ENCODE measurements at places on chromosomes 6 and 20.

GRCh38 chr6:1208876-1209275 lies 103.0 kb upstream of the FOXQ1 start:
- DNase-seq: no peak

DNA sequence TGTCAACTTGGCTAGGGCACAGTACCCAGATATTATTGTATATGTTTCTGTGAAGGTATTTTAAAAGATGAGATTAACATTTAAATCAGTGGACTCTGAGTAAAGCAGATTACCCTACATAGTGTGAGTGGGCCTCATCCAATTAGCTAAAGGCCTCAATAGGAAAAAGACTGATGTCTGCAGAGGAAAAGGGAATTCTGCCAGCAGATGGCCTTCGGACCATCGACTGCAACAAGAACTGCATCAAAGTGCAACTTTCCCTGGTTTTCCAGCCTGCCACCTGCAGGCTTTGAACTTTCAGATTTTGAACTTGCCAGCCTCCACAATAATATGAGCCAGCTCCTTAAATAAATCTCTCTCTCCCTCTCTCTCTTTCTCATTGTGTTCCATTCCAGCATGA lies 80.5 kb downstream of the IMPG1 start:
- no peak for DNase-seq

GRCh38 chr6:135118134-135118730 lies 62.9 kb upstream of the MYB start:
- DNase-seq: no peak

- no peak for DNase-seq
Observed at GRCh38 chr6:154550779-154551178, 40.3 kb upstream of the CNKSR3 start.

DNA sequence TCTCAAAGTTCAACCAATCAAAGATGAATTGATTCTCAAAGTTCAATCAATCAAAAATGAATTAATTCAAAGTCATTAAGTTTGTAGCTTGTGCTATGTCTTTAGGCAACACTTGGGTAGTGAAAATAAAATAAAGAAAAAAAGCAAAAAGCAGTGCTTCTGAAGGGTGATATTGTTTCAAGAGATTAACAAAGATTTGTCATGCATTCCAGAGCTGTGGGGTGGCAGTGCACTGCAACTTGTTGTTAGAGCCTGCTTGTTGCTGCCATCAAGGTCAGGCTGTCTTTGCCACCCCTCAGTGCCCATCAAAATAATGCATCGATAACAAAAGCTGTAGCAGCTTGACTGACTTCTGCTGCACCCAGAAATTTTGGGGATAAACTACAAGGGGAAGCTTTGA lies 128.6 kb downstream of the RNF144B start:
- no peak for DNase-seq

DNA sequence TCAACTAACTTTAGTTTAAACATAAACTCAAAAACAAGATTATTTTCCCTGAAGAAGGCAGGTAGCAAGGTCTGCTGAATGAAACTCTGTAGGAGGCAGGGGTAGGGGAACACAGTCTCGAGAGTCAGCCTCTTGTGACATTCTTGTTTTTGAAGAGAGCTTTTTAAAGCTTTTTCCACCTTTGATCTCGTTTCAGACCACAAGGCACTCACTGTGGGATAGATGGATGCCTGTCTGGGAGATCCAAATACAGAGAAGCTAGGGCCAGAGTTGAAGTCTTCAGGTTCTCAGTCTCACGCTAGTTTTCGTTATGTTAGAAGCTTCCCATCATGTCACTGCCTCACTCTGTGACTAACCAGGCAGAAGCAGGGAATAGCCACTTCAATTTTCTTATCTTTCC lies 14.9 kb downstream of the F13A1 start:
- no peak for DNase-seq

GRCh38 chr6:3001146-3001772 lies 1.6 kb downstream of the NQO2 start:
- DNase-seq: no peak

GRCh38 chr20:51287628-51288413 lies 254.7 kb downstream of the NFATC2 start:
- no peak for DNase-seq

GRCh38 chr20:16025084-16025483 lies 548.2 kb downstream of the KIF16B start:
- no peak for DNase-seq

- DNase-seq: no peak
Observed at GRCh38 chr6:79842376-79843040, 104.8 kb downstream of the ELOVL4 start.

GRCh38 chr6:137165375-137166246 lies 7.8 kb downstream of the IL22RA2 start:
- peak; percentile 24 for DNase-seq

GRCh38 chr6:13574571-13575376 lies at the start of gene SIRT5:
TSS of gene SIRT5 (plus strand) at chr6:13574601. CDS start at chr6:13584111, 9,510 bp downstream.
- DNase-seq: peak; percentile 82

DNA sequence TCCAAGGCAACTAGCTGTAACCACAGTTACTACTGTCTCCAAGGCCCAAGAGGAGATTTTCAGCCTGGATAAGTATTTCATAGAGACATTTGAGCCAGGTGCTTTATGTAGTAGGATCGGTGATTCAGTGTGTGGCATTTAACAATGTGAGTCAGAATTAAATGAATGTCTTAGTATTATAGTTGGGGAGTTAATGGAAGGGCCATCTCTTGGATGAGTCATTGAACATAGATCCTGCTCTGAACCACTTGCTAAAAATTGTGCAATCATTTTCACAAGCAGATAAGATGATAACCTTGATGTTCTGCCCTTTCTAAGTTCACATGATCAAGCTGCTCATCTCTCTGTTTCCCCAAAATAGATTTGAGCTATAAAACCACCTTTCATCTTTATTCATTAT lies 668.9 kb upstream of the CITED2 start:
- DNase-seq: no peak

GRCh38 chr6:131693384-131693783 lies 7.8 kb downstream of the OR2A4 start:
- DNase-seq: no peak

DNA sequence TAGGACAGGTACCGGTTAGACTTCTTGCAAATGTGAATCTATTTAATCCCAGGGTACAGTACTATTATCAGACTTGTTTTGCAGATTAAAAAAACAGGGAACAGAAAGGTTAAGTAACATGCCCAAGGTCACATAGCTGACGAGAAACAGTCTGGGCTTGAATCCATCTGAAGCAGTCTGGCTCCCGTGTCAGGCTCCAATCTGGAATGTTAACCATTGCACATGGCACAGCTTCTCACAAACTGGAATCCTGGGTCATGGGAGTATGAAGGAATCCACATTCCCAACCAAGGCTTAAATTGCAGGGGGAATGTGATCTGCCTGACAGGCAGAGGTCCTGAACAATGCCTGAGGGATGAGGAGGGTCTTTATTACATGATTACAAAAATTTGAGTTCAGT lies 187.5 kb upstream of the SPTLC3 start:
- no peak for DNase-seq

GRCh38 chr6:27471365-27472115 lies 1.4 kb downstream of the ZNF184 start:
- no peak for DNase-seq

DNA sequence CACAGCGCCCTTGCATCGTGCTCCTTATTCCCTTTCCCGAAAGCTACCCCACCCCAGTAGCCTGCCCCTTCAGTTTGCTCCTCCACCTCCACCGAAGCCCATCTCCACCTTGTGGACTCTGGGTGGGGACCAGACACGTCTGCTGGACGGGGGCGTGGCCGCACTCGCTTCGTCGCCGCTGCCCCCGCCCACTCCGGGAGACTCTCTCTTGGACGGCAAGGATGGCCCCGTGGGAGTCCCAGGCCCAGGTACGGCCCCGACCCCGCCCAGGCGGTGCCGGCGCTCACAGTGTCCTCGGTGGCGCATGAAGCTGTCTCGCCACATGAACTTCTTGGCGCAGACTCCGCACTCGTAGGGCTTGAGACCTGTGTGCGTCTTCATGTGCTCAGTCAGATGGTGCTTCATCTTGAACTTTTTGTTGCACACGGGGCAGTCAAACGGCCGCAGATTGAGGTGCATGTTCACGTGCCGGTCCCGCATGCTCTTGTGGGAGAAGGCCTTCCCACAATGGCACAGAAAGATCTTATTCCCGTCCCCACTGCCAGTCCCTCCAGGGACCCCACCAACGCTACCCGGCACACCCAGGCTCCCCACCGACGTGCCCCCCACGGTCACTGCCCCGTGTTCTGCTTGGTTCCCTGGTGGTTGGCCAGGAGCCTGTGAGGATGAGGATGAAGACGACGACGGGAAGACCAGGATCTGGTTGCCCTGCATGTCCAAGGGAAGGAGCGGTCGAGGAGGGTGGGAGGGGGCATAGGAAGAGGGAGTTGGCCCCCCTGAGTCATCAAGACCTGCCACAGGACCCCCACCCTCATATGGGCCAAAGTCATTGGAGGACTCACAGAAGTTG lies 1.3 kb upstream of the TAPBP start:
- DNase-seq: no peak

- DNase-seq: no peak
Observed at GRCh38 chr20:22815206-22815551, 219.9 kb upstream of the SSTR4 start.

DNA sequence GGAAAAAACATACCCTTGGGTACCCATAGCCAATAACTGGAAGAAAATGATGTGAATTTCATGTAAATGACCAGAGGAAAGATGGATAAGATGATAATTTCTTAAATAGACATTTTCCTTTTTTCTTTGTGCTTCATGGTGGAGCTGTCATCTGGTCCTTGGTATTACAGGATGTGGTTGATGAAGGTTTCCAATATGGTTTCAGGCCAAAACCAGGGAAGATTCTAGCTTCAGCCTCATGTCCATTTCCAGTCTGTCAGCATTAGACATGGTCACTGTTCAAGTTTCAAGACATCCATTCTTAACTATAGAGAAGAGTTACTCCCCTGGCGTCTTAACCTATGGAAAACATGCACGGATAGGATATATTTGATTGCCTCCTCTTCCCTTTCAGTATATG lies 63.6 kb downstream of the SSR1 start:
- no peak for DNase-seq

DNA sequence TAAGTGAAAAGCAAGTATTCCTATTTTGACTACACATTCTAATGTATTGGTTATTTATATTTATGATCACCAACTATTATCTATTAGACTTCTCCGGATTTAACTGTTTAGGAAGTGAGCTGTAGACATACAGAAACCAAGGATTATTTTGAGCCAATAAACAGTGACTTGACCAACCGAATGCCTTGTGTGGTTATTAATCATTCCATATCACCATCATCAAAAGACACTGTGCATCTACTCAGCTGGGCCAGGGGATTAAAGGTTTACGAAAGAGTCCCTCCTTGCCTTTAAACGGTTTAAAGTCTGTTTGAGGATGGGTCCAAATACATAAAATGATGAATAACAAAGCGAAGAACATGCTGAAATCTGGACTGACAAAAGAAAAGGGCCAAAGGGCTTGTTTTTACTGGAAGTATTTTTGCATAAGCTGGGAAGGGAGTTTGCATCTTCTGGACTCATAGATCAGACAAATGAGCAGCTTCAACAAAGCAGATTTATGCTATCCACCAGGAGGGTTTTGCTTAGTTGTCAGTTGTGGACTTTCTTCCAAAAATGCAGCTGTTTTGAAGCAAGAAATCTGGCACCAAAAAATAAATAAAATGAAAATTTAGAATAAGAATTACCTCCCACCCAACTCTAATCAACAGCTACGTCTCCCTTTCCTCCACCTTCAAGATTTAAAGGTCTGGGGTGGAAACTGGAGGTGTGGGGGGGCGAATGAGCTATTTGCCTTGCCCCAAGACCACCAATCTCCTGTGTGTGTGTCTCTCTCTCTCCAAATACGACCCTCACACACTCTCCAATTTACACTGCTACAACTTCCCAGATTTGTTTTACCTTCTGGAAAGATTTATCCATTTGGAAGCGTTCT lies 33.6 kb upstream of the ID4 start:
- no peak for DNase-seq

- no peak for DNase-seq
Observed at GRCh38 chr20:33929917-33930316, 63.8 kb upstream of the RALY start.

- DNase-seq: no peak
Observed at GRCh38 chr6:114833211-114833610, 490.4 kb upstream of the HS3ST5 start.

Data from stimulated activated CD4-positive, alpha-beta T cell treated with anti-CD3 and anti-CD28 coated beads, Interleukin-4, amount 100 ng/mL, for 24 hours (primary cell).